ENCODE measurements at places on chromosomes 16 and 17.

DNA sequence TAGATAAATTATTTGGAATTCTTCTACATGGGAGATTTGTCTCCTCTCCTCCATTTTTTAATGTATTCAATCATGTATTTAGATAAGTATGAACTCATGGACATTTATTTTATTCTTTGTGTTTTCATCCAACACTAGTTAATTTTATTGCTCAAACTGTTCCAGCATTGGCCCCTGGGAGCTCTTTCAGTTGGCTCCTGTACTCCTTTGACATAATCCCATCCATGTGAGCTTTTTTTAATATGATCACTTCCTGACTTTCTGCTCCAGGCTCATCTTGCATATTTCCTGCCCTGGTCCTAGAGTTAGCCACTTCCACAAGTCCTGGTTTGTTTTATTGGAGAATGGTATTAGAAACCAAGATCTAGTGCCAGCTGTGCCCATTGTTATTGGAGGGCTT is 419.0 kb upstream of the CDH11 start:
- no peak for DNase-seq

- no peak for DNase-seq
Observed at GRCh38 chr17:78351449-78352006, 8.3 kb downstream of the SOCS3 start.

DNA sequence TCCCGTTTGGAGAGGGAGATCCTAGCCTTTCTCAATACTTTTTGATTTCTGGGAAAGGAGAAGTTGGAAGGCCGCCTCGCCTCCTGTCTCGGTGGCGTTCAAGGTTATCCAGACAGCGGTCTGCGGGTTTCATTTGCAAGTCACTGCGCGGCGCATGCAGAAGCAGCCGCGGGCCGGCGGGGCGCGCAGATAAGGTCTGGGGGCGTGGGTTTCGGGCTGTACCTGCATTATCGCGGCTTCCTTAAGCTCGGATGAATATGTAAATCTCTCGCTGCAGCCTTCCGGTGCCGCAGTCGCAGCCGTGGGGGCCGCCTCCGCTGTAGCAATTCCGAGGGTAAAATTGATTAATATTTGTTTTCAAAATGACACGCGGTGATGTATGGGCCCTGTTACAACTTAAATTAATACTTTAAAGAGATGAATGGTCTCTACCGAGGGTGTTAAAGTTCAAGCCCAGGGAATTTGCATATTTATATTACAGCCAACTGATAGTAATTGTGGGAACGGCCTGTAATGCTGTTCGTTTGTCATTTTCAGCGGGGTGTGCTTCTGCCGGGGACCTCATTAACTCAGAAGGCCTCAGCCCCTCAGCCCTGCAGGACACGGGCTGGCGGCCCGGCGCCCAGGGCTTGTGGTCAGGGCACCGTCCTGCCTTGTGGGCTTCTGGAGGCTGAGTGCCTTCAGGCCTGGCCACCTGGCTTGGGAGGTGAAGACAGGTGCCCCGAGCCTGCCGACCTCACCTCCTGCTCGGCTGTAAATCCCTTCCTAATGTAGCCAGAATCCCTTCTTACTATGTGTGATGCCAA is 99.4 kb downstream of the CYLD start:
- peak; percentile 38 for DNase-seq

GRCh38 chr16:31868691-31869167 is 4.9 kb upstream of the ZNF267 start:
- peak; percentile 84 for DNase-seq

- no peak for DNase-seq
Observed at GRCh38 chr17:74943808-74944522, 8.3 kb downstream of the OTOP3 start.

DNA sequence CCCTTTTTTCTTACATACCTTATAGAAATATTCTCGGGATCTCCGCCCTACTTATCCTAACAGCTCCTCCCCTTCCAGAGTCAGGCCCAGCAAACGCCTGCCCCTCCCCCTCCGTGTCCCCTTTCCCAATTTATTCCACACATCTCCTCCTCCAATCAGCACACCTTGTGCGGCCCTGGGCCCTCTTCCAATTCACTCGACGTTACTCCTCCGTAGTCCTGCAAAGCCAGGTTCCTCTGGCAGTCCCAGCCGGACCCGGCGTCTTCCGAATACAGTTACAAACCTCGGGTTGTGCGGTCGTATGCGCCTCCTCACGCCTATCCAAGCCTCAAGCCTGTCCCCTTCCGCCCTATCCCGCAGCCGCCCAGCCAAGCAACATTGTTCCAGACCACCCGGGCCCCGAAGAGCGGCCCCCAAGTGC is 677 bp downstream of the CBX1 start:
- no peak for DNase-seq

GRCh38 chr17:65742403-65743307 is 181.2 kb upstream of the AXIN2 start:
- no peak for DNase-seq

GRCh38 chr17:42562388-42563142 is 617 bp downstream of the COASY start:
- no peak for DNase-seq

DNA sequence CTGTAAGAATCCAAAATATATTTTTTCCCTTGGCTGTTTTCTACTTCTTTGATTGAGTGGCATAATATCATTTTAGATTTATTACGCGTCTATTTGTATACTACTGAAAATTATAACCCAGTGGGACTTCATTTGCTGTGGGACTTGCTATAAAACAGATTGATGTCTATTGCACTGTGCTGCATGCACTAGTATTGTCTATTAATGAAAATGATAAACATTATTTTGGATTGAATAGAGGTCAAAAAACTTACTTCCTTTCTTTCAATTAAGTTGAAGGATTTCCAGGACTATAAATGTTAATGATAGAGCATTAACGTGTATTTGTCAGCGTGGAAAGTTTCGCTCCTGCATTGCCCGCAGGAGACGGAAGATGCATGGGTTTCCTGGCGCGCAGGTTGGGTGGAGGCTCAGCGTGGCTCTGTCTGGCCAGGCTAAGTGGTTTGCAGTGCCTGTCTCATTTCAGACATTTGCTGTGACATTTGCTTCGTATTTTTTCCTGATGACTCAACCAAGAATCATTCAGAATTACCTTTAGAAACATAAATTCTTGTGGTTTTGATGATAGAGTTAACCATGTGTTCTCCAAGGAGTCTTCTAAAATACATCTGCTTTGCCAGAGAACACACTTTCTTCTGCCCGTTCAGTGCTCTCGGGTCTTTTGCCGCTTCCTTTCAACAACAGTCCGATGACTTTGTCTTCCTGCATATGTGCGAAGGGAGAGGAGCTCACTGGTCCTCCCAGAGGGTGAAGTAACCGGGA is 216.7 kb downstream of the RPTOR start:
- DNase-seq = peak; percentile 92

- no peak for DNase-seq
Observed at GRCh38 chr17:82280537-82280936, 7.0 kb upstream of the CSNK1D start.

DNA sequence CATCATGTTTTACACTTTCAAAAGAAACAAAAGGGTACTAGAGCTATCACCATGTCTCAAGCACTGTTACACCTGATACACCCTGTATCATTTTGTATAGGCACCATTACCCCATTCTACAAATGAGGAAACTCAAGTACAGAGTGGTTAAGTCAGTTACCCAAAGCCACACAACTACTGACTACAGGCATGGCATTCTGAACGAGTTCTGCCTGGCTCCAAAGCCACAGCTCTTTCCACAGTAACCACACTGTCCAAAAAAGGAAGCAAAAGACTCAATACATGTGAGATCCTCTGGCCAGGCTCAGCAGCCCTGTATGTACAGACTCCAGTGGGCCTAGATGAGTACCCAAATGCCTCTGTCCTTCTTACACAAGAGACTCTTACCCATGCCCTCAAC is 4.7 kb downstream of the DYNC1LI2 start:
- peak; percentile 90 for DNase-seq

GRCh38 chr17:68011199-68011665 is 15.0 kb upstream of the C17orf58 start:
- DNase-seq = peak; percentile 71

- DNase-seq = no peak
Observed at GRCh38 chr17:51914577-51914976, 243.9 kb downstream of the CA10 start.

DNA sequence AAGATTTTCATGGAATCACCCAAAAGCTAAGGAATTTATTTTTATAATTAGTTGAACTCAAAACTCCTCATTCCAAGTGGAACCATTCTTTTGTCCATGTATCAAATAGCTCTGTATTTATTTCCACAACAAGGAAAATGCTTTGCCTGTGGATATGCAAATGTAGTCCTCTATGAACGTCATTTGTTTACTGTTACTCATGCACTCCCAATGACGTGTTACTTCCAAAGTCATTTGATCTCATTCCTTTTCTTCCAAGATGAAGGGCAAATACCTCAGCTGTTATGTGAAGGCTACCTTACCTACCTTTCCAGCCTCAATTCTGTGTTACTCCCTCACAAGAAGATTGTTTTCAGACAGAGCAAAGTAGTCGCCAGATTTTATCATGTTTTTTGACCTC is 83.7 kb downstream of the ITFG1 start:
- DNase-seq = no peak

DNA sequence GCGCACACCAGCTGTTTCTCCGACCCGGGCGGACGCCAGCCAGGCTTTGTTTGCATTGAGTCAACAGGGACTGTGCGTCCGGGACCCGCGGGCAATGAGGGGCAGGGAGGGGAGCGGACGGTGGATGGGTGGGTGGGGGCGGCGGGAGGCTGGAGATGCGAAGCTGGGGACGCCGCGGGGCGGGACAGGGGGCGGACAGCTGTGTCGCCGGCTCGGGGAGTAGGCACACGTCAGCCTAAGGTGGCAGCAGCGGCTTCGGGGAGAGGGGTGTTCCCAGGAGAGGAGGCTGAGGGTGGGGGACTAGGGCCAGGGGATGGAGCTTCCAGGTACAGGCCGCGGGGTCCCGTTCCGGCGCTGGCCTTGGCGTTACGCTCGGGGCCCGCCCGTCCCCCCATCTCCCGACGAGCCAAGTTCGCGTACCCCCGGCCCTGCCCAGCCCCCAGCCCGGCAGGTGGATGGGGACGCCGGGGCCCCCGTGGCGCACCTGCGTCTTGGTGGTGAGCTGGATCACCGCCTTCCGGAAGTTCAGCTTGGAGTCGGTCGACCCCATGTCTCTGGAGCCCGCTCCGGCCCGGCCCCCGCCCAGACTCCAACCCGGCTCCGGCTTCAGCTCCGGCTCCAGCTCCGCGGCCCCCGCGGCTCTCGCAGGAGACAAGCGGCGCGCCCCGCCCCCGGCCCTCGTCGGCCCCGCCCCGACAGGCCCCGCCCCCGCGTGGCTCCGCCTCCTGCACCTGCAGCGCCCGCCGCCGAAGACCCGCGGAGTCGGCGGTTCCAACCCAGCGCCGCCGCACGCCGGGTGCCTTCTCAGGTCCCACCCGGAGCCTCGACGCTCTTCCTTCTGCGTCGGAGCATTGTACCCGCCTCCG is at the start of gene HID1:
HID1 (minus strand) TSS at position 653 of the 866 bp plus-strand sequence; CDS start at position 550, 103 bp downstream.
- DNase-seq = peak; percentile 62

DNA sequence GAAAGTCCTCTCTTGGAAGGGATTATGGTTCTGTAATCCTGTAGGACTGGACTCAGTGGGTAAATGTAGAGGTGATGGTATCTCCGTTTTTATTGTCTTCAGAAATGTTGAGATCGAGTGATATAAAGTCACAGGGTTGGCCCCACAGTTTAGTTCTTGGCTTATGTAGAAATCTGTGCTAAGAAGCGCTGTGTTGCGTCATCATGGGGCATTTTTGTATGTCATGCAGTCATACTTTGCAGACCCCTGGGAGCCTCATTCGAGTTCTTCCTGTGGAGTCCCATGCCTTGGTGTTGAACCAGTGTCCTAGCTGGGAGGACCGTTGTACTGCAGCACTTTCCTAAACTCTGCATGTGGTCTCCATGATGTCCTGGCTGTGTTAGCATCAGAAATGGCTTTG is 619.7 kb downstream of the MAF start:
- no peak for DNase-seq

DNA sequence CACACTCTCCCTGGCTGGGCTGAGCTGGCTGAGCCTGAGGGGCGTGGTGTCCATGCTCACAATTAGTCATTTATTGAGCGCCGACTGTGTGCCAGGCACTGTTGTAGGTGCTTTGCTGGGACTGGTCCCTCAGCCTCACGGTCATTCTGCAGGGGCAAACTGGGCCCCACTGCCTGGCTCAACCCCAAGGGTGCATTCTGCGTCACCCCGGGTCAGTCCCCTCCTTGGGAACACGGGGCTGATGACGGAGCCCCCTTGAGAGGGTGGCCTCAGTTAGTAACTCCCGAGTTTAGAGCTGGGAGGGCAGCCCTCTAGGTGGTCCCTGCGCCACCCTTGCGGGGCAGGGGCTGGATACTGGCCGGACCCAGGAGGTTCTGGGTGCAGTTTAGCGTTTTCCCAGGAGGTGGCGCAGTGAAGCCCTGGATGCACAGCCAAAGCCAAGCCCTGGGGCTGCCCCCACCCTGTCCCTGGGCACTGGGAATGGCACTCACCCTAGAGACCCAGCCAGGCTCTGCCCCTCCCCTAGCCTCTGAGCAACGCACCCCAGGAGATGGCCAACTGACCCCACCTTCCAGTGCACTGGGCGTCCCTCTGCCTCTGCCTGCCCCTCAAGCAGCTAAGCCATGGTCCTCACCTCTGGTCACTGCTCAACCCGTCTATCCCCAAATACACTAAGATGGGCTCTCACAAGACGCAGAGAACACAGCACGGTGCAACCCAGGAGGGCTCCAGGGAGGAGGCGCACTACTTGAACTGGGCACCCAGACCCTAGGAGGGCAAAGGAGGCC is 243.2 kb upstream of the GSE1 start:
- DNase-seq = peak; percentile 37

- no peak for DNase-seq
Observed at GRCh38 chr16:85663891-85664321, 24.8 kb downstream of the GINS2 start.

DNA sequence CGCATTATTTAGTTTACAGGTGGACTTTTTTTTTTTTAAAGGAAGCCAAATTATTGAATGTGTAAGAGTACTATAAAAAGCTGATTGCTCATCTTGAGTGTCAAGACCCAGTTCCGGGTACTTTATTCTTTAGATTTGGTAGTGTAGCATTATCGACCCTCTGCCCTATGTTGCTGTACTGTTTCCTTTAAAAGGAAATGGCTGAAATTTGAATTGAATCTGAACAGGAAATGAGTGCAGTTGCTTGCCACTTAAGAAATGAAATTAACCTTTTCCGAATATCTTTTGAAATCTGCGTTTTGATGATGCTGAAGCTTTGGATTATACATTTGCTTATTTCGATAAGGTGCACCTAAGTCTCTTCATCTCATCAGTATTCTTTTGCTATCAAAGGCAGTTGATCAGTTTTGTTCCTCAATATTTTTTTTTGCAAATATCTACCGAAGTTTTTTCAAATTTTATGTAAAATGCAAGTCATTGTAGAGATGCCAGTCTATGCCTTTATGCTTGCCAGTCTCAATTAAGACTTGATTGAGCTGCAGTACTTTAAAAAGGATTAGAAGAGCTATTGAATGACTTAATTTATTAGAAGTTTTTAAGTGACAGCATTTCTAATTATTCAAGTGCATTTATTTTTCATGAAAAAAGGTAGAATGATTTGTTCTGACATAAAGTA is 1.8 kb downstream of the GGNBP2 start:
- DNase-seq = peak; percentile 45

- peak; percentile 49 for DNase-seq
Observed at GRCh38 chr17:29677221-29677791, 54.6 kb upstream of the CORO6 start.

Measured in activated CD4-positive, alpha-beta T cell treated with anti-CD3 and anti-CD28 coated beads, Interleukin-10, Interleukin-2, amounts not matched to agents 100 ng/mL and 50 ng/mL, durations not matched to agents 16 hours and 8 hours (primary cell).